ENCODE measurements at places on chromosomes 5 and 9.

DNA sequence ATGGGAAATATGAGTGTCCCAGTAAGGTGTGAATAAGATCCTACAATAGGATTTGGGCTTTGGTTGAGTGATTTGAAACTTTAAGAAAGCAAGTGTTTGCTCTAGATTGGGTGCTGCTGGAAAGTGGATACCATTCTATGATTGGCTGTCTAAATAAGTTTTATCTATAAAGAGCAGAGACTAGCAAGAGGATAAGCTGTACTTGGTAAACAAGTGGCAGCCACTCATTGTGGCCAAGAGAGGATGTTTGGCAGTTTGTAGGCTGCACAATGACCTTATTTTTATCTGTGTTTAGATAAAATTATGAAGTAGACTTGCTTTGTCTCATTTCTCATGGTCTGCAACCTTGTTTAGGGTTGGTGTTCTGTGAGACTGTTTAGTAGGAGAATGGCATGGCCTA is 341.6 kb upstream of the PIK3R1 start:
- DNase-seq = no peak

DNA sequence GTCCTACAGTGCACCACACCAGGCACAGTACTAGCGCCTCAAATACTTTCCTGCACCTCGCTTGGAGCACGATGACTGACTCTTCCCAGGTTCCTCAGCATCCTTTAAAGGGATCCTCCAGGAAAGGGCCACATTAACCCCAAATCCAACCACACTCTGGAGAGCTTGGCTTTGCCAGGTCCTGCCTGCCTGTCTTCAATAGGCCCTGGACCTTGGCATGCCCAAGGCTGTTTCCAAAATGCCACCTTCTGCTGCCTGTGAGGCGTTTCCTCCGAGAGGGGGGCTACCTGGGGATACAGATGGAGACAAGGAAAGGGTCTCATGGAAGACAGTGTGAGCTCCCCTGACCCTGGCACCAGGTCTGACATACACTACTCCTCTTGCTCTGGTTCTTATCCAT is 169.9 kb downstream of the DAB2IP start:
- DNase-seq = no peak

GRCh38 chr9:129481810-129482511 is 138.9 kb downstream of the C9orf50 start:
- no peak for DNase-seq

GRCh38 chr9:15246708-15247107 is 60.3 kb downstream of the TTC39B start:
- DNase-seq = no peak

GRCh38 chr9:86443992-86444391 is 89.8 kb upstream of the TUT7 start:
- no peak for DNase-seq

DNA sequence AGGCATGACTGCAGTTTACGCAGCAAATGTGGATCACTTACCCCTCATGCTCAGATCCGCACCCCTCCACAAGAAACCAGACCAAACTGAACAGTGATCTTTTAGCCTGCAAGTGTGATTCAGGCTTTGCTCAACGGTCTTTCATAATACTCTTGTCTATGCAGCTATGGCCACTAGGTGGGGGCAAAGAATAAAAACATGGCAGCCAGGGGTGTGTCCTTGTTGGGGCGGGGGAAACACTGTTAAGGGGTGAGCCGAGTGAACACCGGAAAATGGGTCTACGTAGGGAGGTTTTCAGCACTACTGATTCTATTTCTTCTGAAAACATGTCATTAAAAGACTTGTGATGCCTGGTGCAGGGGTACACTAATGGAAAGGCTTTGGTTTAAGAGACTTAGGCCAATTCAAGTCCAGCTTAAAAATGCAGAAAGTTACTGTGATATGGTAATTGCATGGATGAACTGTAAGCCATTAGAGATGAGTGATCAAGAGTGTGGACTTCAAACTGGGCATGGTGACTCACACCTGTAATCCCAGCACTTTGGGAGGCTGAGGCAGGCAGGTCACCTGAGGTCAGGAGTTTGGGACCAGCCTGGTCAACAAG is 49.9 kb upstream of the GPR151 start:
- peak; percentile 67 for DNase-seq

DNA sequence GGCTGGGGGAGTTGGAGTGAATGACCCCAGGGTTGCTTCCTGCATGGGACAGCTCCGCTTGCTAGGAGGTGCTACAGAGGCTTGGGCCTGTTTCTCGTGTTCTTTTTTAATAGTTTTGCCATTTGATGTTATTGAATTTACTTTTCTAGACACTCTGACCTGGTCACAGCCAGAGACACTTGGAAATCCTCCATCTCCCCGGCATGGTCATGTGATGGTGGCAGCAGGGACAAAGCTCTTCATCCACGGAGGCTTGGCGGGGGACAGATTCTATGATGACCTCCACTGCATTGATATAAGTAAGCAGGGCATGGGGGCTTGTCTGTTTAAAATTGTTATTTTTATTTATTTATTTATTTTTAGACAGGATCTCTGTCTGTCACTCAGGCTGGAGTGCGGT is 13.4 kb downstream of the HSPA5 start:
- no peak for DNase-seq

- no peak for DNase-seq
These were observed 78.3 kb upstream of the LIFR start for GRCh38 chr5:38634568-38635369.

DNA sequence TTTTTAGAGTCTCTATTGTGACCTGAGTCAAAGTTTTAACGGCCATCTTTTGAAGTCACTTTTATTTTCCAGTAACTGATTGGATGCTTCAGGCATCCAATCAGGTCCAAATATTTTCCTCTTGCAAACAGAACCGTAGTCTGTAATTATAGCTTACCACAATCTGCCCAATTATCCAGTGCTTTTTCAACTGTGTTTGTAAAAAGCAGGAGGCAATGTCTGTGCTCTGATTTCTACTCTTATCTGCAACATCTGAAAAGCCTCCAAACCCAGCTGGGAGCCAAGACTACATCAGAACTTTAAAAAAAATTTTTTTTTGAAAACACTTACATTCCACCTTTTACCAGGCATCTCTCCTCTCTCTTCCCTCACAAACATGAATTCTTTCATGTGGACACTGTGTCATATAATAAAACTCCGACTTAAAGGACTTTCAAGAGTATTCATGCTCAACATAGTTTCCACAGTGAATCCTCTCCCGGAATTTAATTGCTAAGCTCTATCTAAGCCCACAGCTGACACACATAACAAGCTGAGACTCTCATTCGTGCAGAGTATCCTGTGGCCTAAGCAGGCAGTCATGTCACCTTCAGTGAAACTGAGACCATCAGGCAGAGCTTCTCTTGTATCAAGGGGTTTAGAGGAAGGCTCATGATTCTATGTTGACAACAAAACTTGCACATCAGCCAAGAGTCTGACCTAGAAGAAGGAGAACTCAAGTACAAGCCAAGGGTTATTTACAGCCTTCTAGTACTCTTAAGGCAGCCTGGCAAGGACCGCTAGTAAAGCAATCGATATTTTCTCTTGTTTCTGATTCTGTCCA is 272.7 kb downstream of the TLE1 start:
- peak; percentile 80 for DNase-seq

- peak; percentile 17 for DNase-seq
These were observed 11.0 kb downstream of the CDH10 start for GRCh38 chr5:24633715-24634325.

DNA sequence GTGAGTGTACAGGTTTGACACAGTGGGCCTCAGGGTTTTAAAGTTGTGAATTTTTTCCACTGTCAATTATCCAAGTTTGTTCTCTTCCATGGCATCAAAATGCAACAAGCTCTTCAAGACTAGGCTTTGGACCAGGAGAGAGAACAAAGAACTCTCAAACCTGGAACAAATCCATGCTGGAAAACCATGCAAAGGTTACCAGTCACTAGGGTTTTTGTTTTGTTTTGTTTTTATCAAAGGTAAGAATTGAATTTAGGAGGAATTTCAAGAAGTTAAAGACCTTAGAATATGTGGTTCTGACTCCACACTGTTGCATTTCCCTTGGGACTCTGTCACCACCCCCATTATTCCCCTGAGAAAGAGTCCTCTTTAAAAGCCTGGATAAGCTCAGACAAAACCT is 191.1 kb upstream of the PIK3R1 start:
- DNase-seq = no peak

DNA sequence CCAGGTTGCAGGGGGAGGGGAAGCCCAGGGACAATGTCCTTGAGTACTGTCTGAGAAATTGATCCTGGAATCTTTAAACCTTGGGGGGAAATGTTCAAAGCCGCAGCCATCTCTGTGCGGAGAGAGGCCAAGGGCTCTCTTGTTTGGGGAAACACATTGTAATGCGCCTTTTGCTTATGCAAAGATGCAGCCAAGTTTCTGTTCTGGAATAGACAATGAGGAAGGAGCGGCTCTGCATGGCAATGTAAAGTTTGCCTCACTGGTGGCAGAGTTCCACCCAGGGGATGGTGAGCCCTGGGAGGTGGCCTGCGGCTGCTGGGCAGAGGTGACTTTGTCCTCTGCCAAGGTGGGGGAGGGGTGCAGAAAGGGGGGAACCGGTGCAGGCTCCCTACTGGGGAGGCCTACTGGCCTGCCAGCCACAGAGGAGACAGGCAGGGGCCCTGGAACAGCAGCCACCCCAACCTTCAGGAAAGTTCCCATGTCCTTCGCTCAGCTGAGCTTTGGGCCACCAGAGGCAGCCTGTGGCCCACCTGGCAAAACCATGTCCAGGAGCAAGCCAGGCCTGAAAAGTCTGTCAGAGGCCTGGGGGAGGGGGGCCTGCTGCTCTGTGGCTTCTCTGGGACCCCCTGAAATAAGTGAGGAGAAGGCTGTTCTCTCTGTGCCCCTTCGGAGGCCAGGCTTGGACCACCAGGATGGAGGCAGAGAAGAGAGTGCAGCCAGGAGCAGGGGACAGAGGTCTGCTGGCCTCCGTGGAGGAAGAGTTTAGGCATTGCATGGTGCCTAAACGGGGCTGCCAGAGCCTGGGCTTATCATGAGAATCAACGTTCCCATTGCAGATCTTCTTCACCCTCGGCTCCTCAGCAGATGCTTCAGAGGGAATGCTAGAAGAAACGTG is 127.8 kb downstream of the ZNF354C start:
- no peak for DNase-seq

DNA sequence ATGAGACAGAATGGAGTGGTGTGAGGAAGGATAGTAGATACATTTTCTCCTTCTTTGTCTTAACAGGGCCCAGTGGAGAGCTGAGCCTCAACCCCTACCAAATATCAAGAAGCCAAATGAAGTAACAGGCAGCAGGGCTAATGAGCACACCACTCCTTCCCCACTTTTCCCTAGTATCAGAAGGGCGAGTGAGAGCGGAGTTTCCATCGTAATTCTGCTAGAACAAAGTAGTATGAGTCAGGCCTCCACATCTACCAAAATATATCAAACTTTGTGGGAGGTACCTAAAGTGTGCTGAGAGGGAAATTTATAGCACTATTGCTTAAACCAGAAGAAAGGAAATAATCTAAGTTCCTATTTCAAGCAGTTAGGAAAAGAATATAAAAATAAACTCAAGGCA is 769.0 kb upstream of the RGMB start:
- no peak for DNase-seq

DNA sequence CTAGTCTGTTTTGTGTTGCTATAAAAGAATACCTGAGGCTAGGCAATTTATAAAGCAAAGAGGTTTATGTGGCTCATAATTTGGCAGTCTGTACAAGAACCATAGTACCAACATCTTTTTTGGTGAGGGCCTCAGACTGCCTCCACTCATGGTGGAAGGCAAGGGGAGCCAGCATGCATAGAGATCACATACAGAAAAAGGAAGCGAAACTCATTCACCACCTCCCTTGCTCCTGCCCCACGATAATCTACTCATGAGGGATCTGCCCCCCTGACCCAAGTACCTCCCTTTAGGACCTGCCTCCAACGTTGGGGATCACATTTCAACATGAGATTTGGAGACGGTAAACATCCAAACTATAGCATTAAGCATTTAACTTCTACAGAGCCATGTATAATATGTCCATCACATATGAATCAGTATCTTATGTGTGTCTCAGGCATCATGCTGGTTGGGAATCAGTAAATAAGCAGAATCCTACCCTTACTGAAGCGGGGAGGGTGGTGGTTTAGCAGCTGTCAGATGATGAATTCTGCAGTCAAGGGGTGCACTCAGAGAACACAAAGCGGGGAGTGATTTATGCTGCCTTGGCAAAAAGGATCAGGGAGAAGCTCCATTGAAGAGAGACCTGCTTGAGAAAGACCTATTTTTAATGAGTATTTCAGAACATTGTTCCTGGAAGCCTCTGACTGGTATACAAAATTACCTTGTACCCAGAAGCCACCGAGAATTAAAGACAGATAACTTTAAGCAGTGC is 34.8 kb downstream of the HMGXB3 start:
- DNase-seq = no peak

DNA sequence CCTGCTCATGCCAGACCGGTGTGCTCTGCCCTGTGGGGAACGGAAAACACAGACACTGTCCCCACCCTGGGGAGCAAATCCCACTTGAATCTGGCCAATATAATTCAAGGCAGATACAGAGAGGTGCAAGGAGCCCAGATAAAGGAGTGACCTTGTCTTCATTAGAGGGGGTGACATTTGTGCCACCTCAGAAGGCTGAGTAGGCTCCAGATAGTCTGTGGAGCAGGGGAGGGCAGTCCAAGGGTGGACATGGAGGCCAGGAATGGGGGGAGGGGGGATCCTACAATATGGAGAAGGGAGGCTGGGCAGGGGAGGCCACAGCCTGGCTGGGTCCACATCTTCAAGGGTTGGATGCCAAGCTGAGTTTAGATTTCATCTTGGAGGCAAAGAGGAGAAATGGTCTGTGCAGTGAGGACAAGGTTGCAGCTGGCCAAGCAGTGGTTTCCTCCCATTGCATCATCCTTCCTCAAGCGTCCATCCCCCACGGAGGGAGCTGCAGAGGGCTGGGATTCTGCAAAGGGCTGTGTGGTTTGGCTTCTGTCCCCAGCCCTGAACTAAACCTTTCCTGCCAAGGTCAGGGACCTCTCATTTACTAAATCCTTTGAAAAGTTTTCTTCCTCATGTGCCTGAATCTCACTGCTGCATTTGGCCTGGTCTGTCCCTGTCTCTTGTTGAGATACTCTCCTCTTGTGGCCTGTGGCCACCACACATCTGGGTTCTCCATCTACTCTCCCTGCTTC is 60.1 kb downstream of the GALNT12 start:
- DNase-seq = no peak

GRCh38 chr5:136011414-136012001 is 17.3 kb upstream of the TGFBI start:
- DNase-seq = no peak

DNA sequence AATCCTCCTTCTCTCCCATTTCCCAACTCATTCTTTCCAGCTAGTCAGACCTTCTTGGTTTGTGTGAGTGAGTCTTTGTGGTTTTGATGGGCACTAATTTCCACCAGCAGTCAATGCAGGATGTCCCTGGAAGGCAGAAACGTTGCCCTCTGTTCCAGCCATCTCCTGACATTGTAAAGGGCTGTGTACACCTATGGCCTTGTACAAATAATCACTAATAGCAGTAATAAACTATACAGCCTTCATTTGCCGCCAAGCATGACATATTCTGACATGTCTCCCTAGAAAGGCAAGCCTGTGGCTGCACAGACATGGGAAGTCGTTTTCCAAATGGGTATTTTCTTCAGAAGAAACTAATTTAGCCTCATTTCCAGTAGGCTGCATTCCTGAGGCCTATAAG is 18.4 kb upstream of the DENND1A start:
- DNase-seq = no peak
